ENCODE measurements at places on chromosomes 2 and 18. TPM values are rescaled to one million over a fixed set of nuclear protein-coding genes. Genes with fewer than 3 reads are reported as not detected.

SLC38A11 gene
- 0.28 TPM for total RNA-seq

LRATD1 gene
- under 0.01 TPM for total RNA-seq

POLR1B gene
- total RNA-seq: 25.1 TPM

LYPD6B gene
- total RNA-seq: 0.56 TPM

GCG gene
- total RNA-seq: not detected

FAM237A gene
- total RNA-seq: not detected

TNFRSF11A gene
- 2.3 TPM for total RNA-seq

SCN3A gene
- total RNA-seq: 1.9 TPM

MC5R gene
- total RNA-seq: under 0.01 TPM

CRYGD gene
- not detected for total RNA-seq

KRTCAP3 gene
- not detected for total RNA-seq

MC4R gene
- total RNA-seq: under 0.01 TPM

IWS1 gene
- total RNA-seq: 47.7 TPM

DSC2 gene
- total RNA-seq: under 0.01 TPM

CDH20 gene
- total RNA-seq: 0.28 TPM

FASTKD2 gene
- total RNA-seq: 56.4 TPM

CNOT11 gene
- 29.9 TPM for total RNA-seq

POMC gene
- total RNA-seq: 0.85 TPM

MPP4 gene
- total RNA-seq: 9.8 TPM

MAPRE3 gene
- 2.8 TPM for total RNA-seq

CFC1 gene
- total RNA-seq: not detected

AGAP1 gene
- 14.1 TPM for total RNA-seq

ESPNL gene
- 0.58 TPM for total RNA-seq

DUSP28 gene
- 2.3 TPM for total RNA-seq

CAPN14 gene
- total RNA-seq: 0.28 TPM

CEBPZ gene
- total RNA-seq: 83.4 TPM

GALNT5 gene
- 87.6 TPM for total RNA-seq

RFTN2 gene
- 0.58 TPM for total RNA-seq
